ENCODE measurements at places on chromosomes 7 and 10. TPM values are rescaled to one million over a fixed set of nuclear protein-coding genes. Genes with fewer than 3 reads are reported as not detected.

DNA sequence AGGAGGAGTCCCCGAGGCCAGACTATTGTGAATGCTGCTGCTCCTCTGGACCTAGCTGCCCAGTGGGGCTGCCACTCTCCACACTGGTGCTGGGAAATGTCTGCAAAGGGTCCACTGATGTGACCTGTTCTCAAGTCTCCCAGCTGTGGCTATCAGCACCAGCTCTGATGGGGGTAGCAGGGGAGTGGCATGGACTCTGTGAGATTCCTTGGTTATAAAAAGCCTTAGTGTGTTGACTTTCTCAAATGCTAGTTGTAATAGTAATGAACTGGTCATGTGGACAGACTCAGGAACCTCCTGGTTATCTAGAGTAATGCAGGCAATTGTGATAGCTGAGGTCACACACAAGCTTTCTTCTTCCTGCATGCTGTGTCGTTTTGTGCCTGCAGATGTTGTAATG, 34.1 kb upstream of the ARMC3 start:
- H3K4me1 ChIP-seq = no peaks in the 10 kb centered on the region
- H3K36me3 ChIP-seq = no peaks in the 10 kb centered on the region
- no peak for DNase-seq
- no peak overlapping the region for H3K27ac ChIP-seq
- H3K27me3 ChIP-seq = no peaks in the 10 kb centered on the region

GRCh38 chr7:107180378-107180777, 11.6 kb downstream of the HBP1 start:
- no peak overlapping the region for H3K27ac ChIP-seq
- no peak overlapping the region for H3K4me3 ChIP-seq
- H3K36me3 ChIP-seq = peaks cover 28% of the 10 kb centered on the region
- H3K4me1 ChIP-seq = peaks cover 30% of the 10 kb centered on the region
- DNase-seq = peak; percentile 59

DNA sequence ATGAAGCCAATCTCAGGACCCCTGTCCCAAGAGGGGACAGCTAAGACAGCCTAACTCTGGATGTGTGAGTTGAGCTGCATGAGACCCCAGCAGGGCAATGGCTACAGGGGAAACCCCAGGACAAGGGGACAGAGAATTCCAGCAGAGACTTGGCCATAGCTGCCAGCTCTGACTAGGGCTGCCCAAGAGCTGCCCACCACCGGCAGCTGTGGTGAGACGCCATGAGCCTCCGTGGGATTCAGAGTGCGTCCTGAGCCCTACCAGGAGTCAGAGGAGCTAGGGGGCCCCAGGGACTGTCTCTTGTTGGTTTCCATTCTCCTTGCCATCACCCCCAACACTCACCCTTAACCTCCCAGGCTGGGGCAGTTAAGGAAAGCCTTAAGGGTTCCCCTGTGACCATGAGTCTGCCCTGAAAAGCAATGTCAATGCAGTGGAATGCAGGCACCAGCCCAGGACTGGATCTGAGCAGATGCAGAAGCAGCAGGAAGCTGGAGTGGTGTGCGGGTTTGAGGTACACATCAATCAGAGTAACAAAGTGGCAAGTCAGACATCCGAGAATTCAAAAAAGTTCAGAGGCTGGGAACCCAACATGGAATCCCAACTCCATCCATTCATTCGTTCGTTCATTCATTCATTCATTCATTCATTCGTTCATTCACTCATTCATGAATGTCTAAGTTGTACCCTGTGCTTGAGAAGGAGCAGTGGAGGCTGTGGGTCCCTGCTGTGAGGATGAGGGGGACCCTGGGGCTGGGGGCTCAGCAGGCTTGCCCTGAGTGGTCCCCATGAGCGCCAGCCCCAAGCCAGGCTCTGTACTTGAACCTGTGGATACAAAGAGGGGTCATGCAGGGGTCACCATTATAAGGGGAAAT, 52.9 kb downstream of the C10orf120 start:
- H3K36me3 ChIP-seq = no peaks in the 10 kb centered on the region
- no peak overlapping the region for H3K27ac ChIP-seq
- H3K27me3 ChIP-seq = no peaks in the 10 kb centered on the region
- no peak overlapping the region for H3K4me3 ChIP-seq

DNA sequence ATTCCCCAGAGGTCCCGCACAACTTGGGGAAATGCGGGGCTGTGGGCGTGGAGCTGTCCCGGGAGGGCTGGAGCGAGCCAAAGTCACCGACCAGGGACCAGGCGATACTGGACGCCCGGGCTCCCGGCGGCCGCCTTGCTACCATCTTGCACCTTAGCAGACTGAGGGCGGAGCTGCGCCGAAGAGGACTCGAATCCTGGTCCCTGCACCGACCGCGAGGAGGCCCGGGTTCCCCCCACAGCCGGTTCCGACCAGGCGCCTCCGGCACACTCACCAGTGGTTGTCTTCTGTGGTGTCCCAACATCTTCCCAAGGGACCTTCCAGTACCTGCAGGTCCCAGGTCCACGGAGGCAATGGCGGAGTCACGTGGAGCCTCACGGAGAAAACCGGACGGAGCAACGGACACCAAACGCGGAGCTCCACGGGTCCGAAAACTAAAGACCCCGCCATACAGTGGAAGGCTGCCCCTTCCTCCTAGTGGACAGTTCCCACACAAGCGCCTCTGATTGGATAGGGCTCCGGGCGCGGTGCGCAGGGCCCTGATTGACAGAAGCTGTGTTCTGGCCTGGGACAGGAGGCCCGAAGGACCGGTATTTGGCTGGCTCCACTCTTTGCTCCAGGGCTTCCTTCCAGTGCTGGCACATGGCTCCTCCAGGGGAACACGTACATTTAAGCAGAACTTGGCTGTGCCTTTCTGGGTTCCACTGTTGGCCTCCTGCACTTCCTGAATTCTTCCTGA, 124.6 kb upstream of the ZNF479 start:
- no peaks in the 10 kb centered on the region for H3K4me1 ChIP-seq
- H3K27me3 ChIP-seq = no peaks in the 10 kb centered on the region
- no peak for DNase-seq
- no peaks in the 10 kb centered on the region for H3K36me3 ChIP-seq

The CUX1 gene
- total RNA-seq = 118 TPM

Measured in upper lobe of left lung (tissue), 6 donors.